ENCODE measurements at places on chromosomes 13 and 19.
A peak's percentile ranks its signal among the peaks of the same experiment; 100 is the strongest.

GRCh38 chr13:110213461-110214074, 93.4 kb downstream of the COL4A1 start:
- DNase-seq = no peak

- DNase-seq = no peak
Observed at GRCh38 chr19:5103061-5103701, 134.3 kb downstream of the KDM4B start.

DNA sequence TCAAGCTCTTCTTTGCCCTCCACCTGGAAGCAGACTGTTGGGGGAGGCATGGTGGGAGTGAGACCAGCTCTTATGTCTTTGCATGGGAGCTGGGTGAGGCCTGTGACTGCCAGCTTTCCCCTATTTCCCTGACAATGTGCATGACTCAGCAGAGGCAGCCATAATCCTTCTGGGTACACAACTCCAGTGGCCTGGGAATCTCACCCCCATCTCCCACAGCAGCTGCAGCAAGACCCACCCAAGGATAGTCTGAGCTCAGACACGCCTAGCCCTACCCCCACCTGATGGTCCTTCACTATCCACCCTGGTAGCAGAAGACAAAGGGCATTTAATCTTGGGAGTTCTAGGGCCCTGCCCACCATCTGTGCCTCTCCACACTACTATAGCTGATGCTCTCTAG, 41.4 kb upstream of the FGF14 start:
- DNase-seq = no peak

DNA sequence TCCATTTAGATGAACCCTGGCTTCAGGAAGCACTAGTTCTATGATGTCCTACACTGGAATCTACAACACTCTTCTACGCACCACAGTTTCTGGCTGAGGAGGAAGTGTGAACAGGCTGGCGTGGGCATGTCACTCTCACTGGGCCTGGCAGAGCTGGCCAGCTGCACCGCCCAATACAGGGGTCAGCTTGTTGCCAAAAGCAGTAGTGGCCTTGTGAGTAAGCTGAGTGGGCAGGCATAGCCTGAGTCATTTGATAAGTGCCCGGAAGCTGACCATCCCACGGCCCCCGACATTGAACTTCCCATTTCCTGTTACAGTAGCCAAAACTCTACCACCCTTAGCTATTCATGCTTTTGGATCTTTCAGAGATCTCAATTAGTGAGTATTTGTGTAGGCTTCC, 240.9 kb upstream of the SERP2 start:
- no peak for DNase-seq

DNA sequence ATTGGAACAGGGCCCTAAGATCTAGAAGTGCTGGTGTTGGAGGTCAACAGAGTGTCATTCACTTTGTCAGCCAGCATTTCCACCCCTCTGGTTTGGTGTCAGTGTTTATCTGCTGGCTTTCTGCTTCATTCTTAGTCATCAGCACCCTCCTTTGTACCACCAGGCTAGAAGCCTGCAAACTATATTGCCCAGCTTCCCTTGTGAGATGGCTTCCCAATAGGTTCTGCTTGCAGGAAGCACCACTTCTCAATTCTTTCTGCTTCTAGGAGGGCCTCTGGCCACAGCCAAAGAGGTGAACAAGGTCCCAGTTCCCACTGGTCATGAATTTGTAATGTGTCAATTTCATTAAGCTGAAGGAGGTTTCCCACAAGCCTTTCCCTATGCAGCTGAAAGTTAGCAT, 36.4 kb upstream of the CALM3 start:
- no peak for DNase-seq

- no peak for DNase-seq
Observed at GRCh38 chr13:36323951-36324566, 22.1 kb downstream of the SPART start.

DNA sequence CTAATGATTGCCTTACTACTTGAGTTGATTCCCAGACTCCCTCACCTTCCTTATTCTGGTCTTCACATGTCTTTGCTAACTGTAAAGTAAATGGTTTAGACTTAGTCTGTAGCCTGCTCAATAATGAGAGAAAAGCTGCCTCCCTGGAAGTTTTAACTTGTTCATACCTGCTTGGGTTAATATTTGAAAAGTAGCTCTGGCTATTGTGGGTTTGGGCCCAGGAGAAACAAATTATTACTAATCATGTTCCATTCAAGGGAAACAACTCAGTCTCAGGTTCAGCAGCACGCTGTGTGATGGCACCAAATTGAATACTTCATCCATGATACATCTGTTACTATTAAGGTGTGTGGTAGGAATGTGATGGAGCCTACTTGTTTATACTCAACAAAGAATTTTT, 75.0 kb downstream of the ZMYM2 start:
- no peak for DNase-seq

- no peak for DNase-seq
Observed at GRCh38 chr19:8612807-8613171, 2.3 kb upstream of the ADAMTS10 start.

DNA sequence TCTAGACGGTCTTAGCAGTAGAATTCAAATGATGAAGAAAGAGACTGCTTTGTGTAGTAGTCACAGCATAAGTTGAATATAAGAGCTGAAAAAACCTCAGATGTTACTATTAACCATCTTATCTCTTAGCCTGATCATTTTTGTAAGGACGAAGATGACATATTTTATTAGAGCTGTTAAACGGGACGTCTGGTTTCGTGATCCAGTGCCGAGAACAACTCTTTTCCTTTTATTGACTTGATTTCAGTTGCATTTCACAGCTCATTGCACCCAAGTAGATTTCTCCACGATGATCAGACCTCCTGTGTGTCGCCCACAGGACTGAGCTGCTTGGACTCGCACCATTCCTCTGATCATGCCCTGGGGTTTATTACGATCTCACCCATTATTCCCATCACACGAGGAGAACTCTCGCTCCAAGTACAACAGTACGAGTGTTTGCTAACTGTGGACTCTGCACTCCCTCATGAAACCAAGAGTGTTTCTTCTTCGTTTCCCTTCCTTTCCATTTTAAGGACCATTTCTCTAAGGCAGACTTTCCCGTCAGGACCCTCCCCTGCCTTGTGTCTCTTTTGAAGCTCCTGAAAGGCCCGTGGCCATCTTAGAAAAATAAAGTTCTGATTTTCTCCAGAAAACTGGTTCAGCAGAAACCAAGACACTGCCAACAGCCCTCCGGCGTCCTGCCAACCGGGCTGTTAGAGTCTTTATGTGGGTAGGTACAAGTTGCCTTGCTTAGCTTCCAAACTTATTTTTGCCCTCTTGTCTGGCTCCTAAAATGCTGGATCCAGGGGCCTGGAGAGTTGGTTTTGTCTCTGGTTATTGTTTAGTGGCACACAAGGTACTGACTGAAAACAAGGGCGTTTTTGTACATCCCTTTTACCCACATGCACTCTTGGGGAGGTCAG, 48.2 kb upstream of the RNF113B start:
- DNase-seq = no peak

- no peak for DNase-seq
Observed at GRCh38 chr19:34482380-34483250, 1.1 kb downstream of the WTIP start.

DNA sequence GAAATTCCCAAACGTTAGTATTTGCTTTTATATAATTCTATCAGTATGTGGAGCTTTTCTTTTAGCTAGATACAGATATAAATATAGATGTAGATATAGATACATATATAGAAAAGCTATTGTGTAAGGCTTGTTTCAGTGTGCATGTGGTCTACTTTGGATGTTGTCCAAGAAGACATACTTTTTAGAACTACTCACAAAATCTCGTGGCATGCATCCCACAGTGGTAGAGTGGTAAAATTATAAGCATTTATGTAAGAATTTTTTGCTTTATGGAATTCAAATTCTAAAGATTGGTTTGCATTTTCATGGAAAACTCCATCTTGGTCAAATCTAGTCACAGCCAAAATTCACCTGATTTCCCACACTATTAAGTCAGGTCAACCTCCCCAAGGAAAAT, 880.4 kb downstream of the EFNB2 start:
- DNase-seq = no peak

GRCh38 chr13:93289053-93289452, 62.4 kb downstream of the GPC6 start:
- DNase-seq = no peak

DNA sequence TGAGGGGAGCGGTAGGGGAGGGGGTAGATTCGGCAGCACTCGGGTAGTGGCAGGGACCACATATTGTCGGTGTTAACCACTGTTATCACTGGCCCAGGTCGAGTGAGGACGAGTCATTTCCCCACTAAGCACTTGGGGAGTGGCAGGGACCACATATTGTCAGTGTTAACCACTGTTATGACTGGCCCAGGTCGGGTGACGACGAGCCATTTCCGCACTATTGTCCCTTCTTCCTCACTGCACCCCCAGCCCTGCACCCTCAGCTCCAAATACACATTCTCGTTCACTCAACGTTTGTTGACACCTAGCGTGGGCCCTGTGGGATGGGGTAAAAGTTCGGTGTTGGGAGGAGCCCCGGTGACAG, 467 bp upstream of the CLN5 start:
- peak; percentile 81 for DNase-seq

DNA sequence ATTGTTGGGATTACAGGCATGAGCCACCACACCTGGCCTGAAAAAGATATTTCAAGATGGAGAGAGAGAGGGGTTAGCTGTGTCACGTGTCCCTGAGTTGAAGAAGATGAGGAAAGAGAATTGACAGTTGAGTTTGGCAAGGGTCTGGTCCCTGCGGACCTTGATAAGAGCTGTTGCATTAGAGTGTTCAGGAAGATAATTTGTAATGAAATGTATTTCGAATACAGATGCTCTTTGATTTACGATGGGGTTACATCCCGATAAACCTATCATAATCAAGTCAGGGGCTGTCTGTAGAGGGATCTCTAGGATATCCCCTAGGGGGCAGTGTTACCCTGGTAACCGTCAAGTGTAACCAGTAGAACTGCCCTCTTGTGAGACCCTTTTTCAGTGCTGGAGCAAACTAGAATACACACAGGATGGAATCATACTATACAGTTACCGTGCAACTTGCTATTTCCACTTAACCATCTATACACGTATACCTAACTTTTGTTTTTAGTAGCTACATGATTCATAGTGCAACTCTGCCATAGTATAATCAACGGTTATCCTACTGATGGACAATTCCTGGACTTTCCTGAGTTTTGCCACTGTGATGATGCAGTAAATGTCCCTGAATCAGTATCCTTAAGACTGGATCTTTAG, 1.5 kb upstream of the ELOF1 start:
- peak; percentile 49 for DNase-seq

GRCh38 chr19:10137751-10138682, 18.3 kb upstream of the EIF3G start:
- no peak for DNase-seq

DNA sequence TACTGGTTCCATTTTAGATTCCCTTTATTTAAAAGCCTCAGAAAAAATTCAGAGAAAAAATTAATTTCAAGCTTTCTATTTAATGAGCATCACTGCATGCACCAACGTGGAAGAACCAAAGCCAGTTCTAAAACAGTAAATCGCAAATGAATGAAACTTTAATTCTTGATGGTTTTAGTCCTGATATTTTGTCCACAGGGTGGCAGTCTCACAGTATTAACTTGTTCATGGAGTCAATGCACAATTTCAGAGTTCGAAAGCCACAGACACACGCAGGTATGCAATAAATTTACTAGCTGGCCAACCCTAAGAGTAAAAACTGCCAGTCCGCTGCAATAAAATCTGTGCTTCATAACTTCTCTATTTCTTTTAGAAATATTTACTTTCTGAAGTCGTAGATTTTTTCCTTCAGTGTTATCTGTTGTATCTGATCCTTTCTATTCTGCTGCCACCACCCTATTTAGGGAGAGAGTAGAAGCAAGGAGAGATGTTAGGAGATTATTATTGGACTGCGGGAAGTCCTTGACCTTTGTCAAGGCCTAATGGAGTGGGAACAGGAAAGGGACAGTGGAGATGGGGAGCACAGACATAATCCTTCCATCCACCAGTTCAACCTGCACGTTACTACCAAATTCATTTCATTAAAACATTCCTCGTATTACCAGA, 7.0 kb upstream of the WBP4 start:
- peak; percentile 12 for DNase-seq

GRCh38 chr13:35598233-35598632, 121.7 kb upstream of the MAB21L1 start:
- no peak for DNase-seq

- DNase-seq = no peak
Observed at GRCh38 chr13:38341149-38341692, 8.4 kb upstream of the UFM1 start.

- DNase-seq = no peak
Observed at GRCh38 chr19:38392707-38393308, 4.3 kb downstream of the SPRED3 start.

GRCh38 chr13:23021906-23022305, 158.9 kb upstream of the SGCG start:
- DNase-seq = no peak

GRCh38 chr13:109401307-109401706, 385.1 kb downstream of the IRS2 start:
- DNase-seq = no peak

DNA sequence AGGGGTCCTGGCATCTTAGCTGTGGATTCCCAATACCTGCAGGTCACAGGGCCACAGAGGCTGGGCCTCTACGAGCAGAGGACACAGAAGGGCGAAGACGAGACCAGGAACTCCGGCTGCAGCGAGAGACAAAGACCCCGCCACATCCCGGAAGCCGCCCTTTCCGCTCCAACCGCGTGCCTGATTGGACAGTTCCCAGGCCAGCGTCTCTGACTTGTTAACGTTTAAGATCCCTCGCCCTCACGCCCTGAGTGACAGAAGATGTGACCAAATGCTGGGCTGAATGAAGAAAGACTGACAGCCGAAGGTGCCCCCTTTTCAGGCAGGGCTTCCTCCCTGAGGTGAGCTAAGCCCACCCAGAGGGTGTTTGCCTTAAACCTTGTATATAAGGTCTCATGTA, at the start of gene ZNF98:
ZNF98 (minus strand) TSS at position 136 of the 400 bp plus-strand sequence; CDS start at position 14, 122 bp downstream.
- DNase-seq = no peak

DNA sequence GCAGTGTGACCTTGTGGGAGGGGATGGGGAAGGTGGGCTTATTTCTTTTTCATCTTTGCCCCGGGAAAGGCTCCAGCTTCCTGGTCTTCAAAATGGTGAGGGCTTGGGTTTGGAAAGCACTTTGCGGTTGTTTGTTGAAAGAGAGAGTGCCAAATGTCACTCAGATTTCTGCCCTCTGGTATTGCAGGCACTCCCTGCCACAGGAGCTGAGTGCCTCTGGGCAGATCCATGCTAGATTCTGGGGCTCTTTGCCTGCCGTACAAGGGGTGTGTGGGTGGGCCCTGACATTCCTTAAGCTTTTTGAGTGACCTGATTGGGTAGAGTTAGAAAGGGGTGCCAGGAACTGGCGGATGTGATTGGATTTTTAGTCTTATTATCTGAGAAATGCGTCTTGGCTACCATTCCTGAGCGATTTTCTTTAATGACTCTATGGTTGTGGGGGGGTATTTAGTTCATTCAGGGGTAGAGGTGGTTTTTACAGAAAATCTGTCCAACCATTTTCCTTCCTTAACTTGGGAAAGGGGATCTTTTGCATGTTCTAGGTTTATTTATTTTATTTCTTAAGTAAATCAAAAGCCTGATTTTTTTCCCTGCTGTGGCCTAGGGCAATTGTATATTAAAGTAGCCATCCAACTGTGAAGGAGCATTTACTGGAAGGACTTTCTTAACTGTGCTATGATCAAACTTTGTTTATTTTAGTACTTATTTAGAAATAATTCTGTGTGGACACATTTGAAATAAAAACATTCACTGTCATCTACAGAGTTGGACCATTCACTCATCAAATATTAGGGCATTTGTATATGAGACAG, 3.2 kb downstream of the ARHGAP35 start:
- DNase-seq = no peak

Data from activated naive CD4-positive, alpha-beta T cell treated with Interleukin-2 at 50 U/mL for 16 hours (primary cell).